ENCODE measurements at places on chromosomes 11 and 22. TPM values are rescaled to one million over a fixed set of nuclear protein-coding genes. Genes with fewer than 3 reads are reported as not detected.

GRCh38 chr22:17965538-17966402 is 58.6 kb downstream of the MICAL3 start:
- no peak for DNase-seq

The OR52E8 gene
- not detected for total RNA-seq

DNA sequence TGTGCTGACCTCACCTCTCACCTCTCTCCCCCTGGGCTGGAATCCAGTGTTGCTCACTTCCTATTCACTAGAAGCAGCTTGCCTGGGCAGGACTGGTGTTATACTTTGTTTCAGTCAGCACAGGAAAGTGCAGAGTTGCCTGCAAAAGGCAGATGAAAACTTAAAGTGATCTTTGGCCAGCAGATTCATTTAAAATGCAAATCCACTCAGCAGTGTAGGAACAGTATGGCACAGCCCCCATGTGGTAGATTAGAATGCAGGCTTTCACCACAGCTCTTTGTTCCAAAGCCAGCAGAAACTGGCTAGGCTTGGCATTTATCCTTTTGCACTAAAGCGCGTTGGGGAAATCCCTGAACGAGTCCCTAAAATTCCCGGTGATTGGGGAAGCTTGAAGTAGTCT is 301.2 kb downstream of the OR4C45 start:
- no peak for DNase-seq

GRCh38 chr11:21464601-21465193 is 728.2 kb upstream of the ANO5 start:
- DNase-seq: no peak

DNA sequence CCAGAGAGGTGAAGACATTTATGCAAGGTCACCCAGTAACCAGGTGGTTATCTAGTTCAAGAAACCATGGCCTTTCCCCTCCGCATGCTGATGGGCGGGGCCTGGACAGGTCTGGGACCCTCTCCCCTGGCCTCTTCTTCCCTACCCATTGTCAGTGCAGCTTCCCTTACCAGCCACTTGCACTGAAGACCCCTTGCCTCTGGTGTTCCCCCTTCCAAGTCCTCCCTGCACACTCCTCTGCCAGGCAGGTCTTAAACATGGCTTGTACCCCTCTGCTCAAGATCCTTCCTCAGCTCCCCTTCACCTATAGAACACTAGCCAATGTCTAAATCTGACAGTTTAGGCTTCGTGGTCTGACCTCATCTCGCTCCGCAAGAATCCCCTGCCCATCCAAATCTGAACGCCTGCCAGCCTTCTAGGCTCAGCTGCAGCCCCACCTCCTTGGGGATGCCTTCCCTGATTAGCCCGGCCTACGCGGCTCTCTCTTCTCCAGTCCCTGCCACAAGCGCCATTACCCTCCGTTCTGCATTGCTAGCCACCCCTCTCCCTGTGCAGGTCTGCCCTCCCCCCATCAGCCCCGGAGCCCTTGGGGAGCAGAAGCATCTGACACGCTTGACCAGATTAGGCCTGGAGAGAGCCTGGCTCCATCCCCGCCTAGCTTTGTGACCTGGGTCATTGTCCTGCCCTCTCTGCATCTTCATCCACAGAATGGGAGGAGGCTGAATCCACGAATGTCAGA is 213.8 kb downstream of the DSCAML1 start:
- no peak for DNase-seq

- no peak for DNase-seq
Observed at GRCh38 chr11:72789493-72790131, 4.2 kb downstream of the STARD10 start.
